ENCODE measurements at places on chromosomes 4 and X.

DNA sequence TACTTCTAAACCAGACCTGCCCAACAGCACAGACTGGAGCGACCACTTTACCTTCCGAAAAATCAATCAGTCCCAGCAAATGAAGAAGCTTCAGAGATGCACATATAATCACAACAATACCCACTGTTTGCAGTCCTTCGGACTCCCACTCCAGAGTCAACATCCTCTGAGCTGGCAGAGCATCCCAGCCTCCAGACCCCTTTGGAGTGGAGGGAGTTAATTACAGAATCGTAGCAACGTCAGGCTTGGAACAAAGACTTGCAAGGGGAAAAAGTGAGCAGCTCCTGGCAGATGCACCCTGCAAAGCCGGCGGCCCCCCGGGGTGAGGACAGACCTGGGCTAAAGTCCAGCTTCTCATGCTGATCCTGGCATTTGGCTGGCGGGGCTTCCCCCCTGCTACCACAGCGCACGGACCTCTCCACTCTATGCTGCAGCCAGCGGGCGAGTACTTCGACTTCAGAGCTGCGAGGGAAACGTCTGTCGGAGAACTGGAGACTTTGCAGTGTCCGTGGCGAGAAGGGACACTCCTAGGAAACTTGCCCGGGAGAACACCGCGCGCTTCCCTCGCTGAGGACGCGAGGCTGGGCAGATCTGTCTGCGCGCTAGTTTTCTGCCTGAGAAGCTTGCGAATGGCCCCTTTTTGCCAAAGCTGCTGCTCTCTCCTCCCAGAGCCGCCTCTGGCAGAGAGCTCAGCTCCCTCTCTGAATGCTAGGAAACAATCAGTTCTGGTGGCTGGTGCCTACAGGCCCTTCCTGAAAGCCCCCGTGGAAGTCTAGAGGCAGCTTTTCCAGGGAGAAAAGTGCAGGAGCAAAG, 283.7 kb downstream of the PACRGL start:
- H3K27ac ChIP-seq = no peak overlapping the region
- no peaks in the 10 kb centered on the region for H3K36me3 ChIP-seq
- H3K27me3 ChIP-seq = no peaks in the 10 kb centered on the region
- H3K4me3 ChIP-seq = no peak overlapping the region
- no peaks in the 10 kb centered on the region for H3K4me1 ChIP-seq

DNA sequence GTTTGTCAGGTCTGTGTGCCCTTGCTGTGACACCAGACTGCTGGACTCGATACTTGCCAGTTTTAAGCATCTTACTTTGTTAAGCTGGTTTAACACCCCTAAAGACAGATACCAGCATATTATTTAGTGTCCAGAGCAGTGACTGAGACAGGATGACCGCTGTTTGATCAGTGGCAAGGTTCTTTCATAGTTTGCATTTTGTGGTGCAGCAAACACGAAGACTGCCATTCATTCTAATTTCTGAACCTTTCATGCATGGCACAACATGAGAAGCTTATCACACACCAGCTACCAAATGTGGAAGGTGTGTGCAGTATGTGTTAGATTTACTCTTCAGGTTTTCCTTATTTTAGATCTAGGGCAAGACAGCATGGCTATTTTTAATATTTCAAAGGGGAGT, 28.2 kb downstream of the JADE1 start:
- peaks cover 44% of the 10 kb centered on the region for H3K36me3 ChIP-seq
- H3K27me3 ChIP-seq = no peaks in the 10 kb centered on the region
- DNase-seq = no peak
- H3K4me1 ChIP-seq = peaks cover 15% of the 10 kb centered on the region
- no peak overlapping the region for H3K27ac ChIP-seq

- H3K4me1 ChIP-seq = no peaks in the 10 kb centered on the region
Measured at GRCh38 chr4:128355305-128355704, 67.7 kb upstream of the PGRMC2 start.

DNA sequence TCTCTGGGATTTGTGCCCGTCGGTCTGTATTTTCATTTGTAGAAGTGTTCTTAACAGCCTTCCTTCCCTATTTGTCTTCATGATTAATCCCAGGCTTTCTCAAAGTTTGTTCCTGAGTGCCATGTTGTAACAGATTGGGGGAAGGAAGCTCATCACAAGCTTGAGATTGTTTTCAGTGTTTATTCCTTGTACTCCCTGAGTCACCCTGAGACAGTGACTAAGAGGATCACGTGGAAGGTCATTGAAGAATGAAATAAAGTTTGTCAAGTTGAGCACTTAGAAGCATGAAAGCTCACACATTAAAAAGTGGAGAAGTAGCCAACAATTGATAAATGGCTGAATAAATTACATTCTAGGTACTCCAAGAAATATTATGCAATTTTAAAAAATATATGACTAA, 153.5 kb upstream of the FAM241A start:
- no peak for DNase-seq
- H3K27me3 ChIP-seq = no peaks in the 10 kb centered on the region
- H3K4me3 ChIP-seq = no peak overlapping the region
- no peak overlapping the region for H3K27ac ChIP-seq
- no peaks in the 10 kb centered on the region for H3K4me1 ChIP-seq

DNA sequence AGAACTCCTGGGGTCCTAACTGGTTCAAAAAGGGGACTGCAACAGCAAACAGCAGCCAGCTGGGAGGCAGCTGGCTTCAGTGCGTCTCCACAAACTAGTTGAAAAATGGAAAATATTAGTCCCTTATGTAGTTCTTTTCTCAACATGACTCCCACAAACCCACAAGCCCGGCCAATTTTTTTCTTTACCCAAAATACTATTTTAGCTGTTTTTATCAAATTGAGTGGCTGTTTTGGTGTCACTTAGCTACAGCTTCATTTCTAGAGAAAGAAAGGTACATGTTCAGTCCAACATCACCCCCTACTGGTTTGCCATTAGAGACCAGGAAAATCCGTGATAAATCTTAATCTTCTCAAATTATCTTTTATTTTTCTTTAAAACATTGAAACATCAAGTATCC, 97.2 kb downstream of the GUCY2F start:
- H3K4me3 ChIP-seq = no peak overlapping the region
- no peak overlapping the region for H3K27ac ChIP-seq
- no peak for DNase-seq
- no peaks in the 10 kb centered on the region for H3K27me3 ChIP-seq
- H3K36me3 ChIP-seq = no peaks in the 10 kb centered on the region
- H3K4me1 ChIP-seq = no peaks in the 10 kb centered on the region

DNA sequence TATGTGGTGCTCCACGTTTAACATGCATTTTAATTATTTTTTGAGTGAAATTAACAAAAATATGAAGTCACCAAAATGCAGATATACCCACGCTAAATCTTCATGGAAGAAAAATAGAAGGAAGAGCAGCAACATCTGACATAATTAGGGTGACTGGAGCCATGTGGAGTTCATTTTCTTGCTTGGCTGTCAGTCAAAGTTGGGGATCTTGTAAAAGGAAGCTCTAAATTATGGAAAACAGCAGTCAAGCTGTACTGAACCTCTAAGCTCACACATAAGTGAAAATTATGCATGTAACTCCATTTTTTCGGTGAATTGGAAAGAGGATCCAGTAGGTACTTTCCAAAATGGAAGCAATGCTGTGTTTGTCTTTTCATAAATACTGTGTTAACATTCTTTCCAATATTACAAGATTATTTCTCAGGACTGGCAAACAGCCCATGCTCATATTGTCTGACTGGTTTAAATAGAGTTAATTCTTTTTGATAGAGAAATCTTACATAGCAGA, 9.7 kb upstream of the PDGFC start:
- H3K27me3 ChIP-seq = no peaks in the 10 kb centered on the region
- DNase-seq = no peak
- no peaks in the 10 kb centered on the region for H3K36me3 ChIP-seq
- no peak overlapping the region for H3K4me3 ChIP-seq
- no peaks in the 10 kb centered on the region for H3K4me1 ChIP-seq

DNA sequence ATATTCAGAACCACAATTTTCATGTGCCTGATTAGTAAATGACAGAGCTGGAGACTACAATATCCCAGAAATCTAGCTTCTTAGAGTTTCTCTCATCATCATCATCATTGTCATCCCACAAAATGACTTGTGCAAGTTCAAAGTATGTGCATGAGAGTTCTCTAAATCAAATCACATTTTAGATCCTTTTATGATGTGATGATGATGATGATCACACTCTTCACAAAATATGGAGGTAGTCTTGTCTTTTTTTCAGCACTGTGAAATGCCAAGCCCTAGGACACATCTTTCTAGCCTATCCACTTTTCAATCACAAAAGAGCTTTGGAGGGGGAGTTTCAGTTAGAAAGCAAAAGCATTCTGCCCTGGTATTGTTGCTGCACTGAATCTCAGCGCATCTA, 7.4 kb downstream of the MBNL3 start:
- no peak for DNase-seq
- peak overlapping the region; percentile 58 for H3K4me3 ChIP-seq
- H3K27me3 ChIP-seq = no peaks in the 10 kb centered on the region
- no peaks in the 10 kb centered on the region for H3K36me3 ChIP-seq
- peak overlapping the region; percentile 23 for H3K27ac ChIP-seq

DNA sequence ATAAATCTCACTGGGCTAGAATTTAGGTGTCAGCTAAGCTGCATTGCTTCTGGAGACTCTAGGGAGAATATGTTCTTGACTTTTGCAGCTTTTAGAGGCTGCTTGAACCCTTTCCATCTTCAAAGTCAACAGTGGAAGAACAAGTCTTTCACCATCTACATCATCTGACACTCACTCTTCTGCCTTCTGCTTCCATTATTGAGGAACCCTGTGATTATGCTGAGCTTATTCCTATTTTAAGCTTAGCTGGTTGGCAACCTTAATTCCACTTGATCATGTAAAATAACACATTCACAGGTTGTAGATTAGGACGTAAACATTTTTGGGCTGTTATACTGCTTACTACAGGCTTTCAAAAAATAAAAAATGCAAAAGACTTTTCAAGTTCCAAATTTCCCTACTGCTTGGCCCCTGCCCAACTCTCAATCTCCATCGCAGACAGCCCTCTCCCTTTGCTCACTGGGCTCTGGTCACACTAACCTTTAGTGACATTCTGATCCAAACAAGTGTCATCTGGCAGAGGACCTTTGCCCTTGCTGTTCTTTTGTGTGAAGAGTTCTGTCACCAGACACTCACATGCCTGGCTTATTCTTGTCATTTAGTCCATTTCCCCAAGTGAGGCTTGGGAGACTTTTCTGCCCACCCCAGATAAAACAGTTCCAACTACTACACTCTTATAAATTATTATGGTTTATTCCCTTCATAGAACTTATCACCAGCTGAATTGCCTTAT, 1056.0 kb downstream of the STIM2 start:
- no peak overlapping the region for H3K27ac ChIP-seq
- DNase-seq = no peak
- no peaks in the 10 kb centered on the region for H3K36me3 ChIP-seq
- H3K27me3 ChIP-seq = no peaks in the 10 kb centered on the region
- H3K4me1 ChIP-seq = no peaks in the 10 kb centered on the region
- no peak overlapping the region for H3K4me3 ChIP-seq

DNA sequence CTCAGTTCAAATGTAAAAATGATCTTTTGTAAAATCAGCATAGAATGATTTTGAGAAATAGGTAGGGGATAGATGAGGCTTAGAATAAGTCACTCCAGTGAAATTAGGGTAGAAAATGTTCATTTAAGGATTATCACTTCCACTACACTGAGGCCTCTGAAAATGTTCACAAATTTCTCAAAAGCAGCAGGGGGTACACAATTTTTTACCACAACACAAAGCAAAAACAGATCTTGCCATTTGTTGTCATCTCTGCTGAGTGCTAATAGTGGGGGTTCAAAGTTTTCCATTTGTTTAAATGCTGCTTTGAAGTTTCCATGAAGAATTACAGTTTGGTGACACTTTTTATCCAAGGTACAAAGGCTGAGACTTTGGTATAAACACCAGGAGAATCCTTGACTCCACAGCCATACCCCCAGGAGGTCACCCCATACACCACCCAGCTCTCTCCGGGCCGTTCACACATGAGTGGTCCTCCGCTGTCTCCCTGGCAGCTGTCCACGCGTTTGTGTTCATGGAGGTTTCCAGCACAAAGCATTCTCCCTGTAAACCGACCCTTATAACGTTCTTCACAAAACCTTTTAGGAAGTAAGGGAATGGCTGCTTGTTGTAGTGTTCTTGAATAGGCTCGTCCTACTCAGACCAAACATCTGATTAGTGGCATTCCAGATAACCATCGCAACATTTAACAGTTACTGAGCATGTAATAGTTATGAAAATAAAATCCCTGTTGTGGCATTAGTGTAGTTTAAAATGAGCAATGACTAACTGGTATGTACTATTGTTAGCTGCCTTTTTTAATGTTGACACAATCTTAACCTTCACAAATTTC, 71.0 kb downstream of the PRSS12 start:
- H3K4me1 ChIP-seq = peaks cover 16% of the 10 kb centered on the region
- no peaks in the 10 kb centered on the region for H3K36me3 ChIP-seq
- DNase-seq = no peak
- no peak overlapping the region for H3K4me3 ChIP-seq
- H3K27me3 ChIP-seq = no peaks in the 10 kb centered on the region

GRCh38 chrX:105460376-105460775, 239.9 kb upstream of the TEX13A start:
- H3K4me1 ChIP-seq = no peaks in the 10 kb centered on the region
- no peak overlapping the region for H3K27ac ChIP-seq
- H3K36me3 ChIP-seq = no peaks in the 10 kb centered on the region
- H3K27me3 ChIP-seq = no peaks in the 10 kb centered on the region
- no peak for DNase-seq

DNA sequence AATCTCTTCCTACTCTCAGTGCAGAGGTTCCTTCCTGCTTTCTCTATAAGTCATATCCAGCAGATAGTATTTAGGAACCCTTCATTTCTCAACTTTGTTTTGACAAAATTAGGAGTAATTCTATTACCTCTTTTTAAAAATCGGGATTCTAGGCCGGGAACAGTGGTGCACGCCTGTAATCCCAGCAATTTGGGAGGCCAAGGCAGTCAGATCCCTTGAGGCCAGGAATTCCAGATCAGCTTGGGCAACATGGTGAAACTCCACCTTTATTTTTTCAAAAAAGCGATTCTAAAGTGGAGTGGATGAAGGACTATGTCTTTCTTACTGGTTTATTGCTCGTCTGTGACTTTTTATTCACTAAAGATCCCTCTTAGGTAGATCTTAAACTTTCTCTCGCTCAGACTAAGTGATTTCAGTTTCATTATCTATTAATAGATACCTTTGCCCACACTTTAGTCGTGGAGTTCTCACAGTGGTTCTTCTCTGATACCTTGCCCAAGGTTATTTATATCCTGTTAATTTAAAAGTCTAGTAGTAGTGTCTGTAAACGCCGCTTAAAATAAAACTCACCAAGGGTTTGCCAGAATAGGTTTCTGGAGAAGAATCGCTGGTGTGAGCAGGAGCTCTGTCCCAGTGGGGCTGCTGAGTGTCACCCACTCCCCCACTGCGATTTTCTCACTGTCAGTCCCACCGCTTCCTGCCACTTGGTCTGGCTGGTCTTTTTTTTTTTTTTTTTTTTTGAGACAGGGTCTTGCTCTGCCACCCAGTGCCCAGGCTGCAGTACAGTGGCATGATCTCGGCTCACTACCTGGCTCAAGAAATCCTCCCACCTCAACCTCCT, 27.0 kb upstream of the TMEM131L start:
- H3K4me1 ChIP-seq = peaks cover 20% of the 10 kb centered on the region
- peak overlapping the region; percentile 81 for H3K27ac ChIP-seq
- H3K4me3 ChIP-seq = peak overlapping the region; percentile 71
- peak; percentile 54 for DNase-seq

Data from naive thymus-derived CD4-positive, alpha-beta T cell (primary cell).